ENCODE measurements at places on chromosomes 6 and 20.

GRCh38 chr6:76453270-76453669, 380.8 kb upstream of the IMPG1 start:
- no peak for DNase-seq

DNA sequence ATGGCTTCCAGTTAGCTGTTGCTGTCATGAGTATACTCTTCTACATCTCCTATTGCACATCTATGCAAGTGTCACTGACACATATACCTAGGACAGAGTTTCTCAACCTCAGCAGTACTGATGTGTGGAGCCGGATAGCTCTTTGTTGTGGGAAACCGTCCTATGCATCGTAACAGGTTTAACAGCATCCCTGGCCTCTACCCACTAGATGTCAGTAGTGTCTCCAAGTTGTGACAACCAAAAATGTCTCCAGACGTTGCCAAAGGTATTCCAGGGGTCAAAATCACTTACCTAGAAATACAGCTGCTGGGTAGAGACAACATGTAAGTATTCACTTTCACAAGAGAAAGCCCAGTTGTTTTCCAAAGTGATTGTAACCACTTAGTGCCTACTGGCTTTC, 637.6 kb downstream of the RNF144B start:
- DNase-seq, result peak; percentile 67

- DNase-seq, result no peak
These were observed 70.8 kb upstream of the IYD start for GRCh38 chr6:150298030-150298380.

- DNase-seq, result peak; percentile 83
These were observed 6.2 kb downstream of the CST11 start for GRCh38 chr20:23446505-23446904.

DNA sequence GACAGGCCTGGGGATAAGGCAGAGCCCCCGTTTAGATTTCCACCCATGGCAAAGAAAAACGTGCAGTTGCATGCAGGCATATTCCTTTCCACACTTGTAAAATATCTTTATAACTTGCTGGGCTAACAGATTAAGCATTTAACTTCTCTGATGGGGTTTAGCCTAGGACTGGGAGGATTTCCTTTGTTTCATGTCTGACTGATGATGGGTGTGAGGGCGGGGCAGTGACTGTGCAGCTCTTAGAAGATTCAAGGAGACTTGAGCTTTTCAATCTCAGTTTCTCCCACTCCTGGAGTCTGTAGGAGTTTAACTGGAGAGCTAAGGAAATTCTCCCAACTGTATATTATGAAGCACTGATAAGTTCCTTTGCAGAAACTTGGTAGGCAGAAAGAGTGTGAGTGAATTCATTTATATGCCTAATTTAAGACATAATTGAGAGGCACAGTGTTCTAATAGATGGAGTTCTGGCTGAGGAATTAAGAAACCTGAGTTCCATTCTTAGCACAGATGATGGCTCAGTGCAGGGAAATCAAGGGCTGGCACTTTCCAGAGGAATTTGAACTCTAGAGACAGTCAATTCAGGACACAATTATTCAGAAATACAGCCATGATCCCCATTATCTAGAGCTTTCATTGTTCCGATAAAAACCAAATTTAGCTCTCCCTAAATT, 214.6 kb upstream of the CNR1 start:
- DNase-seq, result peak; percentile 21

- no peak for DNase-seq
These were observed 30.8 kb upstream of the SMLR1 start for GRCh38 chr6:130796313-130796905.

DNA sequence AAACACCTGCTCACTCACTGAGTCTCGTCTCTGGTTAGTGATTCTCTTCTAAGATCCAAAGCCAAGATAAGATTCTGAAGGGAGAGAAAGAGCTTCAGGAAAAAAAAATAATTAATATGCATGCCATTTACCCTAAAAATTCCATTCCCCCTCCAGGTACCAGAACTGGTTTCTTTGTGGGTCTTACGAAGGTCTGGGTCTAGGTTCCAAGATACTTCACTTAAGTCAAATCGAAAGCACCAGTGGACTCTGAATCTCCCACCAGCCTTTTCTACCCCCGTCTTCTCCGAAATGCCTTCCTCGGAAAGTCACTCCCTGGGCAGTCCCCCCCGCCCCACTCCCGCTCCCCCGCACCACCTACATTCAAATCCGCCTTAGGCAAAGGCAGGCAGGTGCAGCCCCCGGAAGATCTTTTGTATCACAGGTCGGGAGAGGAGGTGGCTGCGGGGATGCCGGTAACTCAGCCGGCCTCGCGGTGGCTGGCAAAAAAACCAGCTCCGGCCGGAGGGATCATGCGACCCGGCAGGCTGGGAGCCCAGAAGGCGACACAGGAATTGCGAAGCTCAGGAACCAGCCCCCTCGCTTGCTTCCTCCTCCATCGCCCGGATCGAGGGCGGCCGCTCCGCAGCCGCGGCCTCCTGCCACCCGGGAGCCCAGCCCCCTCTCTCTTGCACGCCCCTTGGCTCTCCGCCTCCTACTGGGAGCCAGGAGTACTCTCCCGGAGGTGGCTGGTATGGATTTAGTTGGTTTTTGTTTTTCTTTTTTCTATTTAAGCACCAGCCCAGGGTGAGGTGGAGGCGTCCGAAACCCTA, at the start of gene BCL2L1:
BCL2L1 (minus strand) TSS at position 612 of the 812 bp plus-strand sequence. CDS start 650 bp downstream, outside the sequence.
- DNase-seq, result peak; percentile 83

- DNase-seq, result peak; percentile 23
These were observed 154.7 kb upstream of the LAMP5 start for GRCh38 chr20:9359561-9360308.

DNA sequence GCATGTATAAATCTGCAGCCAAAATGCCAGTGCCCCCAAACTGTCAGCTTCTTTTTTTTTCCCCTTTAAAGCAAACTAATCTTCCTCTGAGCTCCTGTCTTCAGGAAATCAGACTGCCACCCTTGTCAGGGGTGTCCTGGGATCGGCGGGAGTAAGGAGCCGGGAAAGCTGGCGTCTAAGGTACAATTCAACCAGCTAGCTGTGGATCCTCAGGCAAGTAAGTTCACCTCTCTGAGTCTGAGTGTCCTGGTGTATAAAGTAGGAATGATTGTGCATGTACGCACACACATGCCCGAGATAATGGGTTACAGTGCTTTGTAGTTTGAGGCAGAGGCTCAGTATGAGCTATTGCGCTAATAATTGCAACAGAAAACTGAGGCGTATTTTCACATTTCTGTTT, 98.3 kb downstream of the ANKRD60 start:
- DNase-seq, result no peak

GRCh38 chr6:164859816-164860215, 449.6 kb downstream of the C6orf118 start:
- no peak for DNase-seq

- no peak for DNase-seq
These were observed 461.0 kb upstream of the JARID2 start for GRCh38 chr6:14784596-14785492.

GRCh38 chr6:169960521-169960885, 209.1 kb downstream of the ERMARD start:
- no peak for DNase-seq

DNA sequence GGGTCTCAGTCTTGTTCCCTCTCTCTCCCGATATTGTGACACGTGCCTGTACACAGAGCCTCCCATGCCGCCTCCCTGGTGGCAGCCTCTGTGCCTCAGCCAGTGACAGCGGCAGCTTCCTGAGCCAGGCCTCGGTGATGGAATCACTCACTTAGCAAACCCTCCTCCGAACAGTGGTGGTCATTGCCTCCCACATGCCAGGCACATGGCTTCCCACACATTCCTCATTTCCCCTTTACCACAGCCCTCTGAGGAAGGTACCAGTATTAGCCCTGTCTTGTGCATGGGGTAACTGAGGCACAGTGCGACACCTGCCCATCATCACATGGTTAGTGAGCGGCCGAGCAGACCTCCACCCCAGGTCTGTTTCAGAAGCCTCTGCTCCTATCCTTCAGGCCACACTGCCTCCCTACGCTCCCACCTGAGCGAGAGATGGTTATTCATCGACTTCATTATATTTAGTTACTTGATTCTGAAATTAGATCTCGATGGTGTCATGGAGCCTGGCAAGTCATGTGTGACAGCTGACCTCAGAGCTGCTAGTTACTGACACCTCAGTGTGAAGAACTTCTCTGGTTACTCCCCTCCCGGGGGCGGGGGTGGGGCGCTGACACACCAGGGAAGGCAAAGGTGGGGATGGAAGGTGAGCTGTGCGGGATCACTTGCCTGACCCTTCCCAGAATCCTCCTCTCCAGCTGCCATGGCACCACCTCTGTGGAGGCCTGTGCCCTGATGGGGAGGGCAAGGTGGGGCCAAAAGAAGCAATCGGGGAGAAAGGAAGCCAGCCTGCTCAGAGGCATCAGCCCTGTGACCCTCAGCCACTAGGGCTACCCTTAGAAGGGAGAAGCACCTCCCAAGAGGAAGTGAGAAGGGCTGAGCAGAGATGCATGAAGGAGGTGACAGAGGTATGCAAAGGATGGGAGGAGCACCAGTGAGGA, 17.9 kb downstream of the MDGA1 start:
- DNase-seq, result no peak

DNA sequence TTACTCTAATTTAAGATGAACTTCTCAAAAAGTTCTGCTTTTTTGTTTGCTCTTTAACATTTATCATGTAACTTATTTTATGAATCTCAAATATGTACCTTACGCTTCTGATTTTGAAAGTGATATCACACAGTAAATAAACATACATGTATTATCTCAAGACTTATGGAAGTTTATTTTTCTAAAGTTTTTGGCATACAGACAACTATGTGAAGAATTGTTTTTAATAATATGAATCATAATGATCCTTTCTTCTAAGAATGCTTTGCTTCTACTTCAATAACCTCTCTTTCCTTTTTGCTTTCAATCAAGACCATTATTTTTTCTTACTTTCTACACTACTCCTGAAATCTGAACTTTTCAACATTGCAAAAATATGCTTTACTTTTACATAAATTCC, 816.4 kb downstream of the EYS start:
- no peak for DNase-seq

DNA sequence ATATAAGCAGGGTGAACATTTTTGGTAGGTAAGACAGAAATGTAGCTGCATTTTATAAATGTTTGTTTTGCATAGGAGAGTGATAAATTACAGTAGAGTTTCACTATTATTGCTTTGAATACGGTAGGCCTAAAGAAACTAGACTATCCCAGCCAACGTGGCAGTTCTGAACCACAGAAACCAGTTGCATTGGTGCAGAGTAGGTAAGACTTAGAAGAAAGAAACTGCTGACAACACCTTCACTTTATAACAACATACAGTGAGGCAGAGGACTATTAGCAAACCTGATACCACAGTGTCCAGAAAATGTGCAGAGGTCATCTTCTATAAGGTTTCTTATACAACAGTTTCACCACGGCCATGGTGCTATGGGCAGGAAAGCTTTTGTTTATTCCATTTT, 566.1 kb downstream of the KIF16B start:
- DNase-seq, result no peak

DNA sequence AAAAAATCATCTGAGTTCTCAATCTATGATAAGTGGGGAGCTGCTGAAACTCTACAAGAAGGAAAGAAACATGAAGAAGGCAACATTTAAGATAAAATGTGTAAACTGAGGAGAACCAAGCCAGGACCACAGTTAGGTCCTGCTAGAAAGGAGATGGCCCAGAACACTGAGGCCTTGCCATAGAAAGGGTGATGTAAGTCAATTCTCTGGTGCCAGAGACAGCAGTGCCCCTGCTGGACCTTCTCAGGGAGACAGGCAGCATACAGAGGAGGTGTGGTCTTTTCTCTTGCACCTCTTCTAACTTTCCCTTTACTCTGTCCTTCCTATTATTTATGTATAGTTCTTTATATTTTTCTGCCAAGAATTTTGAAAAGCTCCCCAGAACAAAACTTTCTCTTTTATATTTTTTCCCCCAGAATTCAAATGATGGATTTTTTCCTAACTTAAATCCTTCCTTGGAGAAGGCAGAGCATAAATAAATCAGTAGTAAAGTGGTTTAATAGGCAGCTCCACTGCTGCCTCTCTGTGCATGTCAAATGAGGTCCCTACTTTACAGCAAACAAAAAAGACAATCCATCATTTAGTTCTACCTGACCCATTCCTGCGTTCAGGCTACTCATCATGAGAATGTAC, 9.0 kb downstream of the UQCC2 start:
- DNase-seq, result peak; percentile 79

GRCh38 chr6:167295495-167296292, 4.6 kb downstream of the UNC93A start:
- no peak for DNase-seq

GRCh38 chr6:112307707-112308106, 39.4 kb upstream of the RFPL4B start:
- no peak for DNase-seq

DNA sequence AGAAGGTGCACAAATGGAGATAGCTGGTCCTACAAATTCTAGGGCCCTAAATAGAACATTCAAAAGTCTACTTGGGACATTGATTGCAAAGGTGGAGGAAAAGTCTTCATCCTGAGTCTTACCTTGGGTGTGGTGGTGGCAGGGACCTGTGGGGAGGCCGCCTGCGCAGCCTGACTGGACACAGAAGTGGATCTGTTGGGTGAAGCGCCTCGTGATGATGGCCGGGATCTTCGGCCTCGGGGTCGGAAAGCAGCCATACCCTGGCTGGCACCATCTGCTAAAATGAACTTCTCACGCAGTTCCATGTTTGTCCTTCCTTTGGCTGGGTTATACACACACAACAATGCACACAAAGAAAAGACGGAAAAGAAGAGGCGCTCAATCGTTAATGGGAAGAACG, 179.2 kb downstream of the DST start:
- DNase-seq, result no peak

DNA sequence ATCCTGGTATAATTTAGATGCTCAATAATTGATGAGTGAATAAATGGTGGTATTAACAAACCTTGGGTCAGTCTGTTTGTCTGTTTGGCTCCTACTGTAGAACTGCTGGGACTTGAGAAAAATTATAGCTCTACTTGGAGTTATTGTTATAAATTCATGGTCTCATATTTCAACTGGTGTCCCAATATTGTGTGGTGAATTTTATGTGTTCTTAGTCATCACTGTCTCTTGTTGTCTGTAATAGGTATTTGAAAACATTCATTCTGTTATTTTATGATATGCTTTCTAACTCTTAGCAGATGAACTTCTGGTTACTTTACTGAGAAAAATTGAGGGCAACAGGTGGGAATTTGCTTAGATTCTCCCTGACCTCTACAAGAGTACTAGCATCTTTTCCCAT, 221.4 kb downstream of the CDKAL1 start:
- no peak for DNase-seq

DNA sequence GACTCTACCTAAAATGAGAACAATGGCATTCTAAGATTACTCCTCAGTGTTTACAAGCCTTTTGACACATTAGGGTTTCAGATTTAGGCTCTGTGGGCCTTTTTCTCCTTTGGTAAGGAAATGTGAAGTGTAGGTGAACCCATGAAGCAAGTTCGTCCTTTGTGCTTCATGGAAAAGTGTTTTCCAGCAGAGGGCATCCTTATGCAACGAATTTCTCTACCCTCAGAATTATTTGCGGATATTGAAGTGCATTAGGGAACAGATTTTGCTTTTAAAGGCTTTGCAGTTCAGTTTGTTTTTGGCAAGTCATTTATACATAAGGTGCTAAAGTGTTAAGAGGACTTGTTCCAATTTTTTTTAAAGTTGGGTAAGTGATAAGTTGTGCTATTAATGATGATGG, 55.7 kb upstream of the FERMT1 start:
- no peak for DNase-seq

Measured in WERI-Rb-1 (cell line).